Left renal cortex interstitium (tissue), 4 donors: ENCODE measurements at places on chromosomes 7 and 10.

DNA sequence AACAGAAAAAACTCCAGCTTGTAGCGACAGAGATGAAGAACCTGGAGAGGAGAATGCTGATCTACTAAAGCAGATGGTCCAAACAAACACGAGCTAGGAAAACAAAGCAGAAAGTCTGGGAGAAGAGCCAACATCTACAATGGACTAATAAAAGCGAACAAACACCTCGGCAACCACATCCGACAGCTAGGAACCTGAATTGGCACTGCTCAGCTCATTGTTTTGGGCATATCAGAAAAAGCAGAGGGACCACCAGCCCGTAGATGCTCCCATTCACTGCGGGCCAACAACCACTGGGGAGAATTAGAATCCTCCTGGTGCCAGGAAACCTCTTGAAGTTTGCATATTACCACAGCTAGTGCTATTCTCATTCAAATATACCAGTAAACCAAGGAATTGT, 204.7 kb downstream of the NXPH1 start:
- no peak for DNase-seq

GRCh38 chr10:11150879-11151415, 133.3 kb downstream of the CELF2 start:
- no peak for DNase-seq

GRCh38 chr10:78931321-78932053, 137.3 kb upstream of the ZMIZ1 start:
- no peak for DNase-seq

DNA sequence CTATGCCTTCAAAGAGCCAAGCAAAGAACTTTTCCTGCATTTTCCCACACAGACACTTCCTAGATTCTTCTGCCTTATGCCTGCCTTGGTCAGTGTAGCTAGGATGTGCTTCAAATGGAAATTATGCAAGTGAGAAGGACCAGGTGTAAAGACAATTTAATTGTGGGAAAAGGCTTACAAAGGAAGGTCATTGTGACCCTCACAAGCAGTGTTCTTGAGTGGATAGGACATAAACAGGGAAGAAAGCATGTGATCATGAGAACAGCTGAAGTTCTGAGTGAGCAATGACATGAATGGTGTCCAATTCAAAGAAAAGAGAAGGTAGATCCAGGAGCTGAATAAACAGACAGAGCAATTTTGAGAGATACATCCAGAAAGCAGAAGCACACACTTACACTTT, 1.3 kb upstream of the PIP start:
- DNase-seq = no peak

DNA sequence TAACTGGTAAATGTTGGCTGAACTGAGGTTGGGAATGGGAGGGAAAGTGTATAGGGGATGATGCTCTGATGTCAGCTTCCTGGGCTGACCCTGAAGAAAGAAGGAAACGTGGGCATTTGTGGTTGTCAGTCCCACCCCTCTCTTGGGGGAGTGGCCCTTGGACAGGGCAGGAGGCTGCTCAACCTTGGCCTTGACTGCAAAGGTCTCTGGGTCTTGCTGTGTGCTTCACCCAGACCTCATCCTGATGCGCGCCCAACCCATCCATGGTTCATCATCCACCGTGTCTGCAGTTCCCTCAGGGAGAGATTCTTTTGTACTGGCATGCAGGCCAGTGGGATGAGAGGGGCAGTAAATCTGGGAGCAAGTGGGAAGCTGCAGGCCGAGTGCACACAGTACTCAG, 4.7 kb upstream of the ZYX start:
- DNase-seq = no peak

DNA sequence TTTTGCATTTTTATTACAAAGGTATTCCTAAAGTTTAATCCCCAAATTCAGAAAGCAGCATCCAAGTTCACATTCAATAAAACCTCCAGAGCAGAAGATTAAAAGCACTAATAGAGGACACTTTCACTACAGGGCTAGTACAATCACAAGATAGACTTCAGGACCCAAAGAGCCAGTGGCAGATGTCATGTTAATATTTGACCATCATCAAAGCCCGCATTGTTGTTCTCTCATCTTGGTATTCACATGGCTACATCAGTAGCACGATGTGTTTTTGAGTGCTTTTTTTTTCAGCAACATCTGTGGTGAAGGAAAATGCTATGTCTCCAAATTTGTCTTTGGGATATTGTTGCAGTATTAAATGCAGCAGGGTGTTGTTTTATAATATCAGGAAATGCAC, 134.3 kb downstream of the ARL4A start:
- no peak for DNase-seq

DNA sequence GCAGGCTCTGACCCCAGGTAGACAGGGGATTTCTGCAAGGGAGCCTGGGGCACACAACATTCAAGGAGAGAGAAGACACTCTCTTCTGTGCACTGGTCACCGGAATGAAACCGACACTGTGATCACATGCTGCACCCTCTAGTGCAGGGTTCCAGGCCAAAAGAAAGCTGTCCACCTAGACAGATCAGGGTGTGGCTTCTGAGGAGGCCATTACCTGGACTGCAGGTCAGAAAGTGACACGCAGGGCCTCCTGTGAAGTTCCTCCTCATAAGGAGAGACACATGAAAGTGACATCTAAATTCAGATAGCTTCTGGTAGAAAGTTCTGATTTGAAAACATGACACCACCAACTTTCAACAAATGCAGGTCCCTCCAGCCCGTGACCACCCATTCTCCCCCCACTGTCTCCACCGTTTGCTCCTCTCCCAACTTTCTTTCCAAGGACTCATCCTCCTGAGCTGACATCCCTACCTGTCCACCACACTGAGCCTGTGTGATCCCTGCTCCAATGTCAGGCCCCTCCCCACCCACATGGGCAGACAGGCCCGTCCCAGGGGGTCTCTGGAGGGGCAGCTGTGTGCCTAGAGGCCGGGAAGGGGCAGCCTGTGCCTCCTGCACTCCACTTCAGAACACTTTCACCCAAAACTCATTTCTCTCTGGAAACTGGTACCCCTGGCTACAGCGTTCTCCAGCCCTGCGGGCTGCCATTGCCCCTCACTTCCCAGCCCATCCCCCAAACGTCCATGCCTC, 198.0 kb downstream of the TNS3 start:
- DNase-seq = no peak

GRCh38 chr10:117503244-117504205, 39.0 kb upstream of the EMX2 start:
- DNase-seq = peak; percentile 53

DNA sequence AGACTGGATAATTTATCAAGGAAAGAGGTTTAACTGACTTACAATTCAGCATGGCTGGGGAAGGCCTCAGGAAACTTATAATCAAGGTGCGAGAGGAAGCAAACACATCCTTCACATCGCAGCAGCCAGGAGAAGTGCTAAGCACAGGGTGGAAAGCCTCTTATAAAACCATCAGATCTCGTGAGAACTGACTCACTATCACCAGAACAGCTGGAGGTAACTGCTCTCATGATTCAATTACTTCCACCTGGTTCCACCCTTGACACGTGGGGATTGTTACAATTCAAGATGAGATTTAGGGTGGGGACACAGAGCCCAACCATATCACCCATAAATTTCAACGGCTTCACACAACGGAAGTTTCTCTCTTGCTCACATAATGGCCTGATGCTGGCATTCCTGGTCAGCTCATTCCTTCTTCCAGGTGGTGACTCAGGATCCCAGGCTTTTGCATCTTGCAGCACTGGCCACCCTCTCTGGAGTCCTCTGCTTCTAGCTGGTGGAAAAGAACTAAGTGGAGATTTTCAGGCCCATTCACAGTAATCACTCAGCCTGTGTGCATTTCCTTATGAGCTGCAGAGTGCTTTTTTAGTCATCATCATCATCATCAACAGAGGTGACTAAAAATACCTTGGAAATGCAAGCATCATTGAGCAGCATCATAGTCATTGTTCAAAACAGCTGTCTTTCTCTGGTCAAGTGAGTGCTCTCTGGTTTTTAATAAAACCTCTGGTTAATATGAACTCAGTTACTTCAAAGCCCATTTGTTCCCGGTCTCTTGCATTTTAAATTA, 308.1 kb downstream of the SFMBT2 start:
- no peak for DNase-seq

DNA sequence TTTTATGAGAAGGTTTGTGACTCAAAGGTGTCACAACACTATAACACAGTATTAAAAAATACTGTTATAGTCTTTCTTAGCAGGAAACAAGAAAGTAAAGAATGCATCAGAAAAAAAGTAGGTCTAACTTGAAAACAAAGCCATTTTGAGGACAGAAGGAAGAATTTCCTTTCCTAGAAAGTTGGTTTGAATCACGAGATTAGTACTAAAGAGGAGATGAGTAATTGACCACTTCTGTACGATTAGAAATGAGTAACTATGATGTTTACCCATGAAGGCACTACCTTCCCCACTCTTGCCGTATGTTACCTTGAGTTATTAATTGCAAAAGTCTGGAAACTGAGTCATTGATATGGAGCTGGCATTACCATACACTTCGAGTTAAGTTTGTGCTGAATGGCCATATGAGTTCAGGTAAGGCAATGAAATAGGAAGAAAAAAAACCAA, 65.2 kb downstream of the FAM185A start:
- no peak for DNase-seq

GRCh38 chr10:119191881-119192280, 13.3 kb upstream of the PRDX3 start:
- no peak for DNase-seq
